ENCODE measurements at places on chromosomes 1 and 21.

DNA sequence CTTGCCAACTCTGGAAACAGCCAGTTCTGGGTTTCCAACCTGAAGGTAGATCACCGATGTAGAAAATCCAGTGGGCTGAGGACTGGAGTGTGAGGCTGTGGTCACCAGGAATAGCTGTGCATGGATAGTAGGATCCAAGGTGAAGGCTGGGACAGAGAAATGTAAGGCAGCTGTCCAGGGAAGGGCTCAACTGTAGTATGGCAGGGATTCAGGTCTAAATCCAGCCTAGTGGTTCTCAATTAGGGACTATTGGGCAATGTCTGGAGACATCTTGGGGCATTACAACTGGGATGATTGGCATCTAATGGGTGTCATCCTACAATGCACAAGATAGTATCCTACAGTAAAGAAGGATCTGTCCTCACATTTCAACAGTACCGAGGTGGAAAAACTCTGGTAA, 67.7 kb upstream of the RUNX1 start:
- no peak for DNase-seq

GRCh38 chr1:21295002-21295401, 4.7 kb upstream of the ECE1 start:
- DNase-seq: peak; percentile 50

- no peak for DNase-seq
Measured at GRCh38 chr1:214505134-214505533, 46.3 kb downstream of the PTPN14 start.

DNA sequence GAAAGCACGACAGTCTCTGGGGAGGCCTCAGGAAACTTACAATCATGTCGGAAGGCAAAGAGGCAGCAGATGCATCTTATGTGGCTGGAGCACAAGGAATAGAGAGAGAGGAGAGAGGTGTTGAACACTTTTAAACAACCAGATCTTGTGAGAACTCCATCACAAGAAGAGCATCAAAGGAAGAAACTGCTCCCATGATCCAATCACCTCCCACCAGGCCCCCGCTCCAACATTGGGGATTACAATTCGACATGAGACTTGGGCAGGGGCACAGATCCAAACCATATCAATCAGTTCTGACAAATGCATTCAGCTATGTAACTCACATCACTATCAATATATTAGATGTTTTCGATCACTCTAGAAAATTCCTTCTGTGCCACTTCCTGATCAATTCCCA, 37.6 kb downstream of the ETS2 start:
- no peak for DNase-seq

- no peak for DNase-seq
Measured at GRCh38 chr21:41227357-41228005, 59.5 kb downstream of the BACE2 start.

- no peak for DNase-seq
Measured at GRCh38 chr1:73100216-73100615, 817.9 kb upstream of the NEGR1 start.

DNA sequence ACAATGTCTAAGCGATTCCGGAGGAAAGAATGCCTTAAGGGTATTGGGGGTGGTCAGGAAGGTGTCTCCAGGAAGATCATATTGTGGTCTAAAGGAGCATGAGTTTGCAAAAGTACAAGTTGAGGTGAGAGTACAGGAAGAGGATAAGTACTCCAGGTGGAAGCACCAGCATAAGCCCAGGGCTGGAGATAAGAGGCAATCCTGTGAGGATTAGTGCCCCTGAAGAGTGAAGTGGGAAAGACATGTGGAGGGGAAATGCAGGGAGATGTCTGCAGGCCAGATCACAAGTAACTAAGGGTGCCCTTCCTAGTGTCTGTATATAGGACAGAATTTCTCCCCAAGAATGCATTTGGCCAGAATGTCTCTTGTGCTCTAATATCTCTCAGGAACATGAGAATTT, 188.3 kb upstream of the DPT start:
- DNase-seq: no peak

Data from stimulated activated CD4-positive, alpha-beta T cell treated with anti-CD3 and anti-CD28 coated beads, Interleukin-15, amount 100 ng/mL, for 48 hours (primary cell).